NK-92 treated with Interleukin-12 subunit alpha and Interleukin-12 subunit beta, amount 100 ng/mL, for 24 hours (cell line): ENCODE measurements at places on chromosomes 16 and 17.

- DNase-seq = no peak
Measured at GRCh38 chr17:36509272-36509985, 22.9 kb downstream of the ZNHIT3 start.

DNA sequence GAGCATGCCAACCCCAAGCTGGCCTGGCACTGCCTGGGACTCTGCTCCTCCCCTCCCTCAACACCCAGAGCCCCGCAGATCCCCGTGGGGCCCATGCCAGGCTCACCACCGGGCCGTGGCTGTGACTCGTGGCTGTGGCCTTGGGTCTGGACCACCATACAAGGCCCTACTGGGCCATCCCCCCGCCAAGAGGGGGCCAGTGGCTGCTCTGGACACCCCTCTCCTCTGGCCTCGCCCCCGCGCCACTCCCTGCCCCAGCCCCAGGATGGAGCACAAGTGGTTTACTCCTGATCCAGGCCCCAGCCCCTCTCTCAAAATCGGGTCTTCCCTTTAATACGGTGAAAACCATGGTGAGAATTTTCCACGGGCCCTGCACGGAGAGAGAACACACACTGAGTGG, 3.0 kb downstream of the PABPN1L start:
- DNase-seq = no peak

DNA sequence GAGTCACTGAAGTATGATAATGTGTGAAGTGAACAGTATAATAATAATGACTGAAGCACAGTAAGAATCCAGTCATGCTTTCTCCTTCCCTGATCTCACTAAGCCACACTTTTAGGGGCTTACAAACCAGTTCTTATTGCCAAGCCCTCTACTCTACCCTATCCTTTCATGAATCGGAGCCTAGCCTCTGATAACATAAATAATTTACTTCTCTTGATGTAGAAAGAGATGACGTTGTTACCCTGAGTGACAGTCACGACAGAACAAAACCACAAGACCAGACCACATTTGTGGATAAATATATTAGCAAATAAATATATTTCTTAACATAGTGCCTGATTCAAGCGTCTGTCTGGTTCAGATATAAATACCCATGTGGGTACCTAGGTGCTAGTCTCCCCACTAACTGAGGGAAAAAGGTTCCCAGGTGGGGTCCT, 1.4 kb upstream of the SUPT4H1 start:
- no peak for DNase-seq

DNA sequence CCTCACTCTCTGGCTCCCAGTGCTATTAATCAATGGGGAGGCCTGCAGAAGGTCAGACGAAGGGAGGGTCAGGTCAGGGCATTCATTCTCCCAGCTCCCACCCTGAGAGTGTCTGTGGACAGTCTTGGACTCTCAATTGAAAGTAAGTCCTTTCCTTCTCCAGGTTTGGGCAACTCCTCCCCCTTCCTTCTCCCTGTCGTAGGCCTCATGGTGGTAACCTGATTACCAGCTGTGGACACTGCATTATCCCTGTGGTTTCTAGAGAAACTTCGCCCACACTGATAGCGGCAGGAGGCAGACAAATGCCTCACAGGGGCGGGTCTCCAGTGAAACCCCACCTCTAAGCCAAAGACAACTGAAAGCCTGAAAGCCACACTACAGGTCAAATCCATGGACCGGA, 57.7 kb upstream of the SLC25A19 start:
- DNase-seq = no peak

GRCh38 chr16:81551821-81552304, 107.3 kb downstream of the CMIP start:
- DNase-seq = no peak

- DNase-seq = no peak
Measured at GRCh38 chr17:49494399-49494985, 601 bp upstream of the NGFR start.

DNA sequence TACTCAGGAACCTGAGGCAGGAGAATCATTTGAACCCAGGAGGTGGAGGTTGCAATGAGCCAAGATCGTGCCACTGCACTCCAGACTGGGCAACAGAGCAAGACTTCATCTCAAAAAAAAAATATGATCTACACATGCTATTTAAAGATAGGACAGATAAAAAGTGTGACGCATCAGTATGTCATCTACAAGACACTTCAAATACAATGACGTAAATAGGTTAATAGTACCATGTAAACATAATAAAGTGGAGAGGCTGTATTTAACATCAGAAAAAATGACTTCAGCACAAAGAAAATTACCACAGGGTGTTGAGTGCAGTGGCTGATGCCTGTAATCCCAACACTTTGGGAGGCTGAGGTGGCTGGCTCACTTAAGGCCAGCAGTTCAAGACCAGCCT, 20.2 kb downstream of the ZNF778 start:
- DNase-seq = no peak

DNA sequence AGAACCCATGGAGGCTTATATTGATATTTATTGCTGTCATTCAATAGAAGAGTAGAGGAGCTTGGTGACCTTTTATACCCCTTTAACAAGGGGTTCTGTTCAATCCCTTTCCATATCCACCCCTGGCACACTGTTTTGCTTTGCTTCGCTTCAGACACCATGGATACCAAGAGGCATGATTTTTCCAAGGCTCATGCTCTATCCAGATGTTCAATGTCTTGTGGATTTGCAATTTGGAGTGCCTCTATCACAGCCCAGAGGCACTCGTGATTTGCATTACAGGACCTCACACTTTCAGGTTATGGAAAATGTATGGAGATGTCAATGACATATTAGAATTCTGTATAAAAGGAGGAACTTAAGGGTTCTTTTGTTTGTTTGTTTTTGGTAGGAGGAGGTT, 21.5 kb downstream of the CFAP20 start:
- no peak for DNase-seq
